ENCODE measurements at places on chromosomes 12 and 14.

DNA sequence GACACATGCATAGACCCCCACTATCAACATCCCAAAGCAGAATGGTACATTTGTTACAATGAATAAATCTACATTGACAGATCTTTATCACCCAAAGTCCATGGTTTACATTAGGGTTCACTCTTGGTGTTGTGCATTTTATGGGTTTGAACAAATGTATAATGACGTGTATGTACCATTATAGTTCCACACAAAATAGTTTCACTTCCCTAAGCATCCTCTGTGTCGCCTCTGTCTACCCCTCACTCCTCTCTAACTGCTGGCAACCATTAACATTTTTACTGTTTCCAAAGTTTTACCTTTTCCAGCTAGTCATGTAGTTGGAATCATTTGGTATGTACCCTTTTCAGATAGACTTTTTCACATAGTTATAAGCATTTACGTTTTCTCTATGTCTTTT, 69.5 kb upstream of the LMO3 start:
- DNase-seq: no peak

- no peak for DNase-seq
Measured at GRCh38 chr14:90426031-90426540, 29.3 kb downstream of the CALM1 start.

DNA sequence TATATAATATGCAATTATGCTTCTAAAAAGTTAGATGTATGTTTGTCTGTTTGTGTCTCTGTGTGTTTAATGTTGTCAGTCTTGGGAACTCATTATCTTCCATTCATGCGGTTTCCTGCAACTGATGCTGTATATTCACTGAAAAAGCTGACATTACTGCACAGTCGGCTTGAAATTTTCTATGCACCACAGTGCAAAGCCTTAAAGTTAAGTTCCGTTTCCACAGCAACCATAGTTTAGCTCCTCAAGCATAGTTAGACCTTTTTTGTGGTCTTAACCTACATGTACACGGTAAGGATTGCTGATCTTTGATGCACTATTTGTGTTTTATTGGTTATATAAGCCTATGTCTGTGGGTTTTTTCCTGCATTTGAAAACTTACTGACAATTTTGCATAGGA, 309.4 kb downstream of the KCNC2 start:
- DNase-seq: peak; percentile 92

GRCh38 chr12:120748242-120748641, 22.6 kb downstream of the ACADS start:
- no peak for DNase-seq

- DNase-seq: no peak
Measured at GRCh38 chr12:104790296-104791125, 167.6 kb downstream of the SLC41A2 start.

- DNase-seq: peak; percentile 66
Measured at GRCh38 chr14:67426983-67427606, 15.1 kb upstream of the PLEK2 start.

- no peak for DNase-seq
Measured at GRCh38 chr12:127911291-127911690, 355.7 kb upstream of the TMEM132C start.

DNA sequence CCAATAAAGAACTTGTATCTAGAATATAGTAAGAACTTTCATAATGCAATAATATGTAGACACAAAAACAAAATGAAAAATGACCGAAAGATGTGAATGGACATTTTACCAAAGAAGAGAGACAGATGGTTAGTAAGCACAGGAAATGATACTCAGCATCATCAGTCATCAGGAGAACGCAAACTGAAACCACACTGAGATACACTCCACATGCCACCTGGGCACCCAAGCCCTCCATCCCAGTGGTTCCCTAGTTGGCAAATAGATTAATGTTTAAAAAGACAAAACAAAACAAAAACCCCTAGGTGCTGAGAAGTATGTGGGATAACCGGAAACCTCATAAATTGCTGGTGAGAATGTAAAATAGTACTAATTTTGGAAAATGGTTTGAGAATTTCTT, 26.8 kb upstream of the VPS33A start:
- no peak for DNase-seq

DNA sequence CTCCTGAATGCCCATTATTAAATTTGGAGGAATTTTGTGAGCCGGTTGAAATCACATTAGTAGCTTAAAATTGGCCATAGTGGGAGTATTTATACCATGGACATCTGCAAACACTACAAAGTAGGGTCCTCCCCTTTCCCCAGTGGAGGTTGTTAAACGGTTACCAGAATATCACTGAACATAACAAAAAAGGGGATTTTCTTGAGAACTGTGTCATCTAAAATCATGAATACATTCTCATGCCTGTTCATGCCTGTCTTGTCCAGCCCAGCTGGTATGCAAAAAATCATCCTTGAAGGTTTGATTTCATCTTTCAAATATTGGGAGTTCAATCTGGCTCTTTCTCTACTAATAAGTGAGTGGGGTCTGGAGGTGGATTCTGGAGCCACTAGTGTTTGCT, 96.4 kb downstream of the OTOGL start:
- DNase-seq: no peak

GRCh38 chr14:101020834-101021370, 117.4 kb upstream of the RTL1 start:
- DNase-seq: no peak

DNA sequence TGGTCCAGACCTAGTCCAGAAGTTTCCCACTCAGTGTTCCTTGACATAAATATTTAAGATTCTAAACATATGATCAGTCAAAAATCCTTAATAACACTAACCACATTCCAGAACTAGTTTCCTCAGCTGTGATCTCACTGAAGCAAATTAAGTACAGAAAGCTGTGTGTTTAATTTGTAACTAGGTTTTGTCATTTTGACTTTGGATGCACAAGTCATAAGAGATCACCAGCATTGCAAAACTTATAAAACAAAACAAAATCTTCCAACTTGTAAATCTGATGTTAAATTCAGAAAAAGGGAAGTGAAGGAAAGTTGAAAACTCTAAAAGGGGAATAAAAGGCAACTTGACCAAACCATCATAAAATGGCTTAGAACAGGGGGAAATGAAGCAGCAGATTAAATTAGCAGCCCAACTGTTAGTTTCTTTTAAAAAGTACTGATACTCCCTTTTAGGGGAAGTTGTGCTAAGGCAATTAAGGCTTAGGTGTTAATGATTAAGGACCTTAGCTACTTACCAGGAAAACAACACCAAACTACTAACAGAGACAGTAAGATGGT, 56.6 kb downstream of the SH2B3 start:
- DNase-seq: no peak

DNA sequence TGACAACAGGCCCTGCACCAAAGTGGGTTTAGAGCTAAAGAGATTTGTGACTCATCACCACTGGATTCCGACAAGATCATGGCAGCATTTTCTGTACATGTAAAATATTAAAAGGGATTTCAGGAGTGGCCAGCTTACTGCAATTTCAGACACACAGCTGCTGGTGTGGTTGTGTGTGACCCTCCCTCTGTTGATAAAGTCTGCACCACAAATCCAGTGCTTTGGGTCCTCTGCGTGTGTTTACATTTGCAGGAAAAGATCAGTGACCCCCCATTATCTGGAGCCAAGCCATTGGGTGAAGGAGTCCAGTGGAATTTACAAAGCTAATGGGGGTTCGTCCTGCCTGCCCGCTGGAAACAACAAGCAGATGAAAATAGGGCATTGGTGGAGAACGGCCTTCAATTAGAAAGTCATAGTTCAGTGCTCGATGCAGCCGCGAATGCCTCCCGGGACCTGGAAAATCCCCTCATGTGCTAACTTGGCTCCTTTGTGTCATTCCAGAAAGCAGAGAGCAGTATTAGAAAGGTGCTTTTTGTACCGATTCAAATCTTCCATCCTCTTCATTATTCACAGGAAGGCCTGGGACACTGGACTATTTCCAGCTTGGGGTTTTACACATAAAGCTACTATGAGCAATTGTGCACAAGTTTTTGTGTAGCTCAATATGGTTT, 188.5 kb upstream of the TMEM132C start:
- no peak for DNase-seq

DNA sequence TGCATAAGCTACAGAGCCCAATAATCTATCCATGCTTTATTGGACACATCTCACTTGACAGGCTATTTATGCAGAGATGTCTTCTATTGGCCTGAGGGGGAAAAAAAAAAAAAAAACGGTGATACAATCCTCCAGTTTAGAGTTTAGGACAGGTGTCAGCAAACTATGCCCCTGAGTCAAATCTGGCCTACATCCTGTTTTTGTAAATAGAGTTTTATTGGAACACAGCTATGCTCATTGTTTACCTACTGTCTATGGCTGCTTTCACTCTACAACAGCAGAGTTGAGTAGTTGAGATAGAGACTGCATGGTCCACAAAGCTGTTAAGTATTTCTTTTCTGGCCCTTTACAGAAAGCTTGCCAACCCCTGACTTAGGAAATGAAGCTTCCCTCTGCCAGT, 403.1 kb downstream of the C12orf75 start:
- DNase-seq: no peak

DNA sequence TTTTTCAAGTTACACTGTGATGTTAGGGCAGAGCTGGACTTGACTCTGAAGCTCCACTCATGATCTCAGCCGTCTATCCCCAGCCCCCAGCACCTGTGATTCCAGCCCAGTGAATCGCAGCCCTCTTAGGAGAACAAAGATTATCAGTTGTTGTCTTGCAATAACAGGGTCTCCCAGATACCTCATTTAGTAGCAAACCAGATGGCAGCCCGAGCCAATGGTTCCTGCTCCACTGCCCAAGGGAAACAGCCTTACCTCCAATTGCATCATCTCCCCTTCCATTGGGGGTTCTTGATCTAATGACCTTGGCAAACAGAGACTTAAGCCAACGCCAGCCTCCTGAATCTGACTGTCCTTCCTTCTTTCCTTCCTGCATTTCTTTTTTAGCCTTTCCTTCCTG, 371.2 kb downstream of the BCL11B start:
- no peak for DNase-seq

DNA sequence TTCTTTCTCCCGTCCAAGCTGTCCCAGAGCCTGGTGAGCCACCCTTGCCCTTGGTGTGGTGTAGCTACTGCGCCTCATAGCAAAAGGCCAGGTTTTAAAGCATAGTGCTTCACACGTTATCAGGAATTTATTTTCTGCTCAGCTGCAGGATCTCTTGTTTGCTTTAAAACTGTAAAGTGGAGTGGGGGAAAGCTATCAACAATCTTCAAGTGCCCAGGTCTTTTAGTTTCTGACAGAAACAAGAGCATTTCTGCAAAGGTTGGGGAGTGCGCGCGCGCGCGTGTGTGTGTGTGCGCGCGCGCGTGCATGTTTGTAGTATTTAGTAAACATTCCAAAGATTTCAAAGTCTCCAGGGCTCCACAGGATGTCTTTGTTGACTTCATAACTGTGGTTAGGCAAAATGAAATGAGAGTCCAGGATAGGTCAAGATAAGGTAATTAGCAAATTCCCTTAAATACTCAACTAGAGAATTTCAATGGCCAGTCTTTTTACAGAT, 45.5 kb downstream of the EML1 start:
- DNase-seq: no peak

DNA sequence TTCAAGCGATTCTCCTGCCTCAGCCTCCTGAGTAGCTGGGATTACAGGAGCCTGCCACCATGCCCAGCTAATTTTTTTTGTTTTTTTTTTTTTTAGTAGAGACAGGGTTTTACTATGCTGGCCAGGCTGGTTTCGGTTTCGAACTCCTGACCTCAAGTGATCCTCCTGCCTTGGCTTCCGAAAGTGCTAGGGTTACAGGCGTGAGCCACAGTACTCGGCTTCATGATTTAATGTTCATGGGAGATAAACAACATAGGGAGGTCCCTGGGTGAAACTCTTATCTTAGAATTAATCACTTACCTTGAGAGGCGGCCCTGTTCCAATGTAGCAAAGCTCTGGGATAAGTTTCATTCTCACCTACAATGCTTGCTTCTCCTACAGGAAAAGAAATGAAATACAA, 48.3 kb downstream of the SEL1L start:
- no peak for DNase-seq

- no peak for DNase-seq
Measured at GRCh38 chr12:49535921-49536525, 2.8 kb upstream of the KCNH3 start.
